ENCODE measurements at places on chromosomes 5 and 9.

- no peak overlapping the region for H3K27ac ChIP-seq
- H3K27me3 ChIP-seq = no peaks in the 10 kb centered on the region
- DNase-seq = peak; percentile 13
- no peaks in the 10 kb centered on the region for H3K4me1 ChIP-seq
These were observed 211.6 kb downstream of the MAST4 start for GRCh38 chr5:66807743-66808142.

- H3K36me3 ChIP-seq = no peaks in the 10 kb centered on the region
- DNase-seq = no peak
- no peaks in the 10 kb centered on the region for H3K4me1 ChIP-seq
These were observed 377.7 kb downstream of the CYLC2 start for GRCh38 chr9:103372828-103373227.

DNA sequence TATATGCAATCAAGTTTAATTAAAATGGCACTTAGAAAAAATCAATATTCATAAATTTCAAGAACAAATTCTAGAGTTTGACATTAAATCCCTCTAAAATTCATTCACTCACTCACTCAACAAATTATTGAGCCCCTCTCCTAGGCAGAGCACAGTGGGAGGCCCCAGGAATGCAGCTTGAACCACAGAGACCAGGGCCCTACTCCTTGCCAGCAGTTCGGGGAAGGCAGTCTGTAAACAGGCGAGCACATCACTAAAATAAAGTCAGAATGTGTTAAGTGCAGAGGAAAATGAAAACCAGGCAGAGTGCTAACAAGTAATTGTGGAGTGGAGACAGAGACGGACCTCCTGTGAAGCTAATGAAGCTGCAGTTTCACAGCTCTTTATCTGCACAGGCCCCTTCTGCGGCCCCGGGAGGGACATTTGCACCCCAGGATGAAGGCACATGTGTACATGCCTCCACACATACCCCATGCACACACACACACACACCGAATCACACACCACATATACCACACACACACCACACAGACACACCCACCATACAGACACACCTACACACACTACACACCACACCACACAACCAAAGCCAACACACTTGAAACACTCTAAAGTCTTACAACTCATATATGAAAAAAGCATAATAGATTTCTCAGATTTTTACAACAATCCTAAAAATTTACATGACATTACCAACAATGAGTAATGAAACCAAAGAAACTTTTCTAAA lies 40.5 kb downstream of the BHMT start:
- DNase-seq = no peak
- H3K27ac ChIP-seq = no peak overlapping the region
- no peaks in the 10 kb centered on the region for H3K4me1 ChIP-seq
- no peaks in the 10 kb centered on the region for H3K36me3 ChIP-seq
- H3K27me3 ChIP-seq = no peaks in the 10 kb centered on the region

- H3K4me3 ChIP-seq = no peak overlapping the region
- DNase-seq = no peak
- peaks cover 9% of the 10 kb centered on the region for H3K27me3 ChIP-seq
These were observed 59.5 kb downstream of the ANKRD33B start for GRCh38 chr5:10623305-10623910.

DNA sequence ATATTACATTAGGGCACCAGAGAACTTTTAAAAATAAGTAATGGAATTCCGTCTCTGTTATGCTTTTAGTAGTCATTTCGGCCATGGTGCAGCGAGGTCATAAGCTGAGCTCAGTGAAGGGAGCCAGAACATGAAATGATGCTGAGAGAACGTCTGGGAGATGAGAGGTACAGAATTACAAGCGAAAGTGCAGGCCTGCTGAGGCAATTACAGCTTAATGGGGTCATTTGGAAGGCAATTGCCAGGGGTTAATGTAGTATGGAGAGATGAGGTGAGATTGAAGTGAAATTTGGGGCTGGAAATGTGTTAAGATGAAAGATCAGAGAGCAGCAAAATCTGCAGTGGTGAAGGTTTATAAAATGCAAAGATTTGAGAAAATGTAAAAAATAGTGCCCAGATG lies 96.5 kb downstream of the PBX3 start:
- H3K36me3 ChIP-seq = no peaks in the 10 kb centered on the region
- H3K4me1 ChIP-seq = no peaks in the 10 kb centered on the region
- H3K27me3 ChIP-seq = no peaks in the 10 kb centered on the region
- no peak overlapping the region for H3K4me3 ChIP-seq
- no peak overlapping the region for H3K27ac ChIP-seq

DNA sequence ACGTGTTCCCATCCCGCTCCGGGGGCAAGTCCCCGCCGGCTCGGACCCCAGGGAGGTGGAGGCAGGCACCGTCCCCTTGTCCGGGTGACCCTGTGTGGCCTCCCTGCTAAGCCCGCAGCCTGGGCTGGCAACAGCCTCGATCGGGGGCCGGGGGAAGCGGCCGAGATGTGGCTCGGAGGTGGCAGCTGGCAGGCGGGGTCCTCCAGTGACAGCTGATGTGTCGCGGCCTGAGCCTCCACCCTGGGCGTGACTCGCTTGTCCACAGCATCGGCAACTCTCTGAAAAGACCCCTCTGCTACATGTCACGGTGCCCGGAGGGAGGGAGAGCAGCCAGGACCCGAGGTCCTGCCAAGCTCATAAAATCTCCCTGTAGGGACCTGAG lies 124.8 kb upstream of the IRX4 start:
- no peak overlapping the region for H3K27ac ChIP-seq
- no peak overlapping the region for H3K4me3 ChIP-seq
- DNase-seq = no peak
- H3K27me3 ChIP-seq = peaks cover 2% of the 10 kb centered on the region
- H3K4me1 ChIP-seq = no peaks in the 10 kb centered on the region
- no peaks in the 10 kb centered on the region for H3K36me3 ChIP-seq

DNA sequence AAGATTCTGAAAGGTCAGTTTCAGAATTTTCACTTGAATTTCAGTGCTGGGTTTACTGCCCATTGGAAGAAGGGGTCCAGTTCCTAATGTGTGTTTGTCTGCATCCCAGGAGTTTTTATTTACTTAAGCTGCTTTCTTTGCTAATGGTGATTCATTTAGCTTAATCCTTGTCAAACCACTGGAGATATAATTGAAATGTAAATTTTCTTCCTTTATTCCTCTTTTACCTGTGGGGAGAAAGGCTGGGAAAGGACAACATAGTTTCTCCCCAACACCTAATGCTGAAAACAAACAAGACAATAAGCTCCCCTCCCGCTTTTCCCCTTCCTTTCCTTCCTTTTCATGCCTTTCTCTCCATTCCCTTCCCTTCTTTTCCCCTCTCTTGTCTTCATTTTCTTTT lies 185.8 kb downstream of the KCTD16 start:
- no peaks in the 10 kb centered on the region for H3K27me3 ChIP-seq
- H3K4me3 ChIP-seq = no peak overlapping the region
- DNase-seq = no peak
- H3K27ac ChIP-seq = no peak overlapping the region
- no peaks in the 10 kb centered on the region for H3K36me3 ChIP-seq

DNA sequence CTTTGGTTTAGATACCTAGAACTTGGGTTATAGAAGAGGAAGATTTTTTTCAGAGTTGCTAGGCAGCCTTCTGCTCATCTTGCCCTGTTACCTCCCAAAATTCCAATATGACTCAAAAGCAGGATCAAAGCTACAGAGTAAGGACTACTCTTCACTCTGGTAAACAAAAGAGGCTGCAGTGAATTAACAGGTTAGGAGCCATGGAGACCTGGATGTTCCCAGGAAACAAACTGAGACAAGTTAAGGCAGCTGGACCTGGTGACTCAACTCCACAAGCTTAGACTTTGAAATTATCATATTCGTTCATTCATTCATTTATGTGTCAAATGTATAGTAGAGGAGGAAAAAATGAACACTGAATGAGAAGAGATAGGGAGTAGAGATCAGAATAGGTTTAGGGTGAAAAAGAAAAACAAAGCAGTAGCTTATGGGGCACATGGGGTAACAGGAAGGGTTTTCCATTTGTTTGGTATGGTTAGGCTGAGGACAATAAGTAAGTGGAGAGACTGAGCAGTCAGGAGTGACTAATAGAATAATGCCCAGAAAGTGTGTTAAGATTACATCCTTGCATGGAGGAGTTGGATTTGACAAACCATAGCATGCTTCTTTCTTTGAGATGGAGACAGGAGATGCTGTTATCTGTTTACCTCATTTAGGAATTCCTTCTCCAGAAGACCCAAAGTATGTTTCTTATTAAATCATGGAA lies 464.0 kb upstream of the ZNF608 start:
- H3K27ac ChIP-seq = no peak overlapping the region
- no peak for DNase-seq
- H3K27me3 ChIP-seq = no peaks in the 10 kb centered on the region
- H3K4me1 ChIP-seq = no peaks in the 10 kb centered on the region
- H3K36me3 ChIP-seq = no peaks in the 10 kb centered on the region

Data from small intestine (tissue), 16 donors.